ENCODE measurements at places on chromosomes 7 and 10.

- DNase-seq: no peak
Observed at GRCh38 chr10:132213917-132214316, 27.2 kb downstream of the DPYSL4 start.

DNA sequence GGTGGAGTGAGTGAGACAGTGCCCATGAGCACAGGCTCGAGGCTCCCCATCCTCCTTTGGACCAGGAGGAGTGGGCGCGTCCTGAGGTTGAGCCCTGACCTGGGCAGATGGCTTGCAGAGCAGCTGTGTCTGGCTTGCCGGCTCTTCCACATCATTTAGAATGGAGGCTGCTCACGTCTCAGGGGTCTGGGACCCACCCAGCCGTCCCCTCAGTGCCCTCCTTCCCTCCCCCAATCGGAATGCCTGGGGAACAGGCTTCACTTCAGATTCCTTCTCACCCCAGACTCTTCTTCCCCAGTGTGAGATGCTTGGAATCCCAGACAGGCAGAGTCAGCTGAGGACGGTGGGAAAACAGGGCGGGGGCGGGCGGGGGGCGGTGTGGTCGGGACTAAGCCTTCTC, 968.6 kb upstream of the ZNF722 start:
- DNase-seq: no peak

DNA sequence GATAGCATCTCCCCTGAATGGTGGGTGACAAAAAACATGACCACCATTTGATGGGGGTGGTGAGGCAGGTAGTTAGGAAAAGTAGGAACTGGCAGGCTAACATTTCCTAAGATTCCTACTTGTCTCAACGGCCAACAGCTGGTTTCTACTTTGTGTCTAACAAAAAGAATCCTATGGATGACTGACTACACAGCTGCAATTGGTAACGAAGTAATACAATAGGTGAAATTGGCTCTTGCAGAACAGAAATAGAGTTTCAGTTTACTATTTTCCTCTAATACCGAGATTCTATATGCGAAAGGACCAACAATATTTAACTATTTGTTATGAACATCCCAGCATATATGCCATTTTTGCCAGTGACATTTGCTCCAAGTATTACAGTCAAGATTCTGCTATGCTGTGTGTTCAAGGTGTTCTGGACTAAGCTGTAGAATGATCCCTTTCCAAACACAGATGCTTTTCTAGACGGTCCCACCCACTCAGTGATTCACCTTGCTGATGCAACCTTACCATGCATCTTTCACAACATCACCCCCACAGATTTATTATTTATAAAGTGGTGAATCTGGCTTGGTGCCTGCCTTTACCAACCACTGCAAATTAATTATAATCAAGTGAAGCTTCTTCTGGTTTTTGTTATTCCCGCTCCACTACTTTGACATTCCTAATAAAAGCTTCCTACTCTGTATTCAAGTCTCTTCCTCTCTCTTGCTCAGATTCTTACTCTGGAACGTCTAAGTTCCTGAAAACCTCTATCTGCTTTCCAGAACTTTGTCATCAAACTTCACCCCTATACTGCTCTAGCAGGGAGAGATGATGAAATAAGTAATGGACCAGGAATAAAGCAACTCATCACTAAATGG, 16.8 kb downstream of the BBIP1 start:
- DNase-seq: no peak

- DNase-seq: no peak
Observed at GRCh38 chr10:33309406-33309805, 25.1 kb downstream of the NRP1 start.

DNA sequence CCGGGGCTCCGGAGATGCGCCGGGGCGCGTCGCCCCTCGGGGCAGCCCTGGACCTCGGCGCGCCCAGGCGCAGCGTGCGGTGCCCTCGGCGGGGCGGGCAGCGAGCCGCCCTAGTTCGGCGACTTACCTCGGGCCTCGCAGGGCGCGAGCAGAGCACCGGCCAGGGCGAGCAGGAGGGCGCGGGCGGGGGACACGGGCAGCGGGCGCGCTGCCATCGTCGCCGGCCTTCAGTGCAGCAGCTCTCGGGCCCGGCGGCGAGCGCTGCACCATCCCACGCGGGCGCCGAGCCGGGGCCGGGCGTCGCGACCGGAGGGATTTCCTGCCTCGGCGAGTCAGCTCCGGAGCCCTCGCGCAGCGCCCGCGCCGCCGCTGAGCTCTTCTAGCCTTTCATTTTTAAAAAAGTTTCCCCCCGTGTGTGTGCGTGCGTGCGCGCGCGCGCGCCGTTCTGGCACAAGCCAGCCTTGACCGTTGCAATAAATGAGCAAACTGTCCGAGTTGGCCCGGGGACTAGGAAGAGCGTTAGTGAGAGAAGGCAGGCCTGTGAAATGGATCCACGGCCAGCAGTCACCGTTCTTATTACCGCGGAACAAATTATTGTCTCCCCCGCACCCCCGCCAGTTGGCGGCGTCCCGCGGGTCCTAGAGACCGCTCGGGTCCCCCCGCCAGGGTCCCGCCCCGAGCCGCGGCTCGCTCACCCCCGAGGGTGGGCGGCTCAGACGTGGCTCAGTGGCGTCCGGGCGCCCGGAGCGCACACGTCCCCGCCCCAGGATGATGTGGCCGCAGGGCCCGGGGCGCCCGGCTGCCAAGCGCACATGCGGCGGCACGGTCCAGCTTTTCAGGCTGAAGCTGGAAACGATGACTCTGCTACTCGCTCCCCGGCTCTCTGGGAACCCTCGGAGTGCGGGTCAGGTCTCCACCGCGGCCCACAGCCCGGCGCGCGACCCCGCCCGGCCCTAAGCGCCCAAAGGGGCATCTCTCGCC, at the start of gene ADAM12:
Gene ADAM12, minus strand, starts transcription at position 547 of the 981 bp plus-strand sequence. Its CDS starts 332 bp downstream, at position 215.
- DNase-seq: no peak

GRCh38 chr7:80468931-80469714, 42.7 kb downstream of the GNAT3 start:
- no peak for DNase-seq

DNA sequence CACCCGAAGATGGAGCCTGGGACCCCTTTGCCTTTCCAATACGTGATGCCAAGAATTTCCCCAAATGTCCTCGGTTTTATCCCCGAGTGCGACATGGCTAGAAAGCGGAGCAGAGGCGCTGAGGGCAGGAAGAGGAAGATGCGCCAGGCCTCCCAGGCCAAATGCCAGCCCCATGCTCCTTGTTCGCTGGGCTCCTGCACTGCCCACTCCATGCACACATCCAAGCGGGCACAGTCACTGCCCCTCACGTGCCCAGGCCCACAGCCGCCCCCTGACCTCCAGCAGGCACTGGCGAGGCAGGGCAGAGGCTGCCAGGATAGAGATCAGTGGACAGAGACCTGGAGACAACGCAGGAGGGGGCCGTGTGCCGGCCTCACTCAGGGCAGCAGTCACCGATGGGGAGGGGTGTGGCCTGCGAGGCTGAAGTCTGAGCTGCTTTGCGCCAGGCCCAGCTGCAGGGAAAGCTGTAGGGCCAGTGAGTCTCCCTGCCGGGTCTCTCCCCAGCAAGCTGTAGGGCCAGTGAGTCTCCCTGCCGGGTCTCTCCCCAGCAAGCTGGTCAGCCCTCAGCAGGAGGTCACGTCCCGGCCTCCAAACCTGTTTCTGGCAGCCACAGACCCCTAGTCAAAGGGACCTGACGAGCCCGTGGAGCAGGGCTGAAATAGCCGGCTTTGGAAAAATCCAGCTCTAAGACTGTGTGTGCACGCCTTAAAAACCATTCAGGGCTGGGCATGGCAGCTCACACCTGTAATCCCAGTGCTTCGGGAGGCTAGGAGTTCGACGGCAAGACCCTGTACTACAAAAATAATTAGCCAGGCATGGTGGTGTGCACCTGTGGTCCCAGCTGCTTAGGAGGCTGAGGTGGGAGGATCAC, 100.6 kb upstream of the DIP2C start:
- DNase-seq: no peak

GRCh38 chr7:821688-822087, 10.6 kb upstream of the SUN1 start:
- DNase-seq: no peak

DNA sequence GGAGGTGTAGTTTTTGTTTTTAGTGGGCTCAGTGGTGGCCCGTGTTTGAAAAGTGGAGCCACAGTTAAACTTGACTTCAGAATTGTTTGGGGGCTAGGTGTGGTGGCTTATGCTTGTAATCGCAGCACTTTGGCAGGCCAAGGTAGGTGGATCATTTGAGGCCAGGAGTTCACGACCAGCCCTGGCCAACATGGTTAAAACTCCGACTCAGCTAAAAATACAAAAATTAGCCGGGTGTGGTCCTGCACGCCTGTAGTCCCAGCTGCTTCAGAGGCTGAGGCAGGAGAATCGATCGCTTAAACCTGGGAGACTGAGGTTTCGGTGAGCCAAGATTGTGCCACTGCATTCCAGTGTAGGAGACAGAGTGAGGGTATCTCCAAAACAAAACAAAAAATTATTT, 1.8 kb downstream of the CCT6A start:
- no peak for DNase-seq
